ENCODE measurements at places on chromosomes 5 and 9. TPM values are rescaled to one million over a fixed set of nuclear protein-coding genes. Genes with fewer than 3 reads are reported as not detected.

Gene FOCAD
- total RNA-seq: 57.0 TPM

Gene C9orf50
- 1.8 TPM for total RNA-seq

DNA sequence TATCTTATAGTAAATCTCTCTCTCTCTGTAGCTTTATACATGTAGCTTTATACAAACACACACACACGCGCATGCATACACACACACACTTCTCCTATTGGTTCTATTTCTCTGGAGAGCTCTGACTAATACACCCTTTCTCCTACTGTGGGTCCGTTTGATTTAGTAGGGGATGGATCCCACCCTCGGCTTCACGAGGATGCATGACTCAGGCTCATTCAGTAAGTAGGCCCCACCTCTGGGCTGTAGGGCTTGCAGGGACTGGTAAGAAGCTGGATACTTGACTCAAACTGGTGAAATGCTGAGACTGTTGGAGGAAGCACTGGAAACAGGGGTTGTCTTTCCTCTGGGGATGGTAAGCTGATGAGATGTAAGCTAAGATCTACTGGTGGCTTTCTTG lies 98.7 kb downstream of the SLC24A2 start:
- no peak for DNase-seq

DNA sequence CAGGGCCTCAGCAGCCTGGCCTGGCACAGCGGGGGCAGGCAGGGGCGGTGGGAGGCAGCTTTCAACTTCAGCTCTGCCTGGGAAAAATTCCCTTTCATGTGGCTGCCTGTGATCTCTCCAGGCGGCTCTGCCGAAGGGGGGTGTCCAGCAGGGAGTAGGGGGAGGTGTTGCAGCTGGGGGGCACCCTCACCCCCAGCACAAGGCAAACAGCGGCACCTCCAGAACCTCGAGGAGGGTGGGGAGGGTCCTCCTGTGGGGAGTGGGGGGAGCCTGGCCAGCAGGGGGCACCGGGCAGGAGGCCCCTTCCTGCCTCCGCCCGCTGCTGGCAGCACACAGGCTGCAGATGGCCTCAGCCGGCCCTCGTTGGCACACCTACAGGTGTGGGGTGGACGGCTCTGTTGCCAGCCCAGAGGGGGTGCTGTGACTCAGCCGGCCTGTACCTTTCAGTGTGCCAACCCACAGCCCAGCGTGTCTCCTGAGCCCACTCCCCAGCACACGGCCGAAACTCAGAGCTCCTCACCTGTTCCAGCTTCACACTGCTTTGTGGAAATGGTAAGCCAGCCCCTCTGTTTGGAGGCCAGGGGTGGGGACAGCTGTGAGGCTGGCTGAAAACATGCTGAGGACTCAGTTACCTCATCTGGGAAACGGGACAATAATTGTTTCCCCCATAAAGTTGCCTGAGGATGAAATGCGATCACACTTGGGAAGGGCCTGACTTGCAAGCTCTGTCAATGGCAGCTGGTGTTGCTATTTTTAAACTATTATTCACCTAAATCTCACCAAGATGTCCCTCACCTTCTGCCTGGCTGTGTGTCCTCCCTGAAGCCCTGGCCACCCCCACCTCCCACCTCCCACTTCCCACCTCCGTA lies 37.0 kb downstream of the CXXC5 start:
- no peak for DNase-seq

Gene IRX2
- 122 TPM for total RNA-seq

DNA sequence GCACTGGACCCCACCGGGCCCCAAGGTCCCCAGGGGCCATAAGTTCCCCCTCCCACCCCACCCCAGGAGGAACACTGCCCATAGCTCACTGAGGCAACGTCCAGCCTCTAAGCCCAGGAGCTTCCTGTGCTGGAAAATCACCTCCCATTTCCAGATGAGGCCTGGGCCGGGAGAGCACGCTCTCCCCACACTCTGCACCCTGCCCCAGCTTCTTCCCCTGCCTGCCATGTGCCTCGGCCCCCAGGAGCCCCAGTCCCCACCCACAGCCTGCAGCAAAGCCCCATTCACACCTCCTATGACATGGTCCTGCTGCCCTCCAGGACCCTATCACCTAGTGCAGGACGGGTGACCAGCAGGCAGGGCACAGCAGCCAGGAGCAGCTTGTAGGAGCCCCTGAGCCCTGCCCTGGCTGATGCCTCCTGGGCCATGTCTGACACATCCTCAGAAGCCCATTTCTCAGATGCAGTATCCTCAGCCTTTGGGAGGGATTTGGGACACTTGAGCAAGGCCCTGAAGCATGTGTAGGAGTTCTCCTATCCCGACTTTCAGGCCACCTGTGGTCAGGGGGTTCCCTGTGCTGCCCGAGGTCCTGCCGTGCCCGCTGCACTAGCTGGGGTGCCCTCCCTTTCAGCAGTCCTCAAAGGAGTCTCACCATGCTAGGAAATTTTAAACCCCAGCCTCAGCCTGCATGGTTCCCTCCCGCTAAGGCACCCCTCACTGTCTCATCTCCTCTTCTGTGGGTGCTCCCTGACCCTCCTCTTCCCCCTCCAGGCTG lies 119.4 kb upstream of the FOXD4L5 start:
- no peak for DNase-seq

Gene LYSMD3
- 11.1 TPM for total RNA-seq

Gene DRD1
- total RNA-seq: 3.1 TPM

Gene GABRA6
- total RNA-seq: not detected

GRCh38 chr5:139177809-139178588 lies 20.2 kb downstream of the SIL1 start:
- no peak for DNase-seq

GRCh38 chr5:14745753-14746152 lies 81.2 kb downstream of the OTULIN start:
- DNase-seq: no peak

Gene SPINK4
- total RNA-seq: 7.8 TPM

Gene GRK6
- 62.1 TPM for total RNA-seq

DNA sequence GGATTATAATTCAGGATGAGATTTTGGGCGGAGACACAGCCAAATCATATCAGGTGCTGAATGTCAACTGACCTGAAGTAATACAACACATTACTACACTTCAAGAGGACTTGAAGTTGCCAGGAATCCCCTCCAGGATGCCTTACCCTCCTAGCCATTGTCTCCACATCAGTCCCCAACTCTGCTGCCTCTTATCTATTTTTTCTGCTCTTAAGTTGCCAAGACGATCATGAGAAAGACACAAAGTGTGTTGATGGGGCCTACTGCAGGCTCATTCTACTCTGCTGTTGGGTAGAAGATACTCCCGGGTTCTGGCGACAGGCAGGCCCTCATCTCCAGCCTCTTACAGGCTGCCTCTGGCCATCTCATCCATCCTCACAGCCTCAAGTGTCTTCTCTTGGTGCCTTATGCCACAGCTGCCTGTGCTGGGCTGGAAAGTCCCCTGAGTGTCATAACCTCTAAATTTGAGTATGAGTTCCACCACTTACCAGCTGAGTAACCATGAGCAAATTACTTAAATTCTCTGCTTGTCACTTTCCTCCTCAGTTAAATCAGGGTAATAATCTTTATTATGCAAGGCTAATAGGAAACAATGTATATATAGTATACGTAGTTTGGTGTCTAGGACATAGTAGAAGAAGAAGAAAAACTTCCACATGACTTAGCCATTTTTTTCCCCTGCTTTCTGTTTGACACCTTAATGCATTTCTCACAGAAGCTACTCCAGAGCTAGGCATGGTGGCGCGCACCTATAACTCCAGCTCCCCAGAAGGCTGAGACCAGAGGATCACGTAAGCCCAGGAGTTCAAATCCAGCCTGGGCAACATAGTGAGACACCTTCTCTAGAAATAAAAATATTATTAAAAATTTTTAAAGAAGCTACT lies 73.0 kb upstream of the SNX2 start:
- DNase-seq: no peak

- no peak for DNase-seq
Measured at GRCh38 chr5:131957721-131958441, 12.4 kb upstream of the MEIKIN start.

Gene MEIKIN
- total RNA-seq: not detected

DNA sequence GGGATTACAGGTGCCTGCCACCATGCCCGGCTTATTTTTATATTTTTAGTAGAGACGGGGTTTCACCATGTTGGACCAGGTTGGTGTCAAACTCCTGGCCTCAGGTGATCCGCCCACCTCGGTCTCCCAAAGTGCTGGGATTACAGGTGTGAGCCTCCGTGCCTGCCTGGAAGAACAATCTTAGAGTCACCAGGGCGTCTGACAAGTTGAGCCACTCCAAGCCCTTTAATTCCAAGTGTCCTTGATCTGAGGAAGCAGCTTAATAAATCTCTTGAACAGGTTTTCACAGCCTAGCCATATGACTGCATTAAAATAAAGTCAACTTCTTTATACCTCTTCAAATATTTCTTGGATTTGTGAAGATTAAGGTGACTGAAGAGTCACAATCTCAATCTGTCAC lies 31.5 kb downstream of the SLC44A1 start:
- no peak for DNase-seq

Gene ANKDD1B
- not detected for total RNA-seq

DNA sequence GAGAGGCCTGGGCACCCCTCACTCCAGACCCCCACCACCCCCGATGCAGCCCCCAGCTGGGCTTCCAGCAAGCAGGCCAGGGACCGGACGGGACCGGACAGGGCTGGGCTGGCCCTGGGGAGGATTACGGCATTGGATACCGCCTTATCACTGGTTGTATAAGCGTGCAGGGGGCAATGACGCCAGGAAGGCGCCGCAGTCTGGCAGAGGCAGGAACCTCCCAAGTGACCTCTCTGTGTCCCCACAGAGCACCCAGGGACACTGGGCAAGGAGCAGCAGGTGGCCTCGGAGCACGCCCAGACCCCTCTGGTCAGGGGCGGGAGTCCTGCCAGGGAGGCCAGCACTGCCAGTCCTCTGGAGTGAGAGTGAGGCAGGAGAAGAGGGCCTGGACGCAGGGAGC lies 723 bp upstream of the LCN15 start:
- DNase-seq: no peak

Gene CD72
- total RNA-seq: 1.4 TPM

GRCh38 chr5:5638211-5638610 lies 215.7 kb downstream of the ICE1 start:
- DNase-seq: peak; percentile 70

Gene IFNA2
- total RNA-seq: not detected

DNA sequence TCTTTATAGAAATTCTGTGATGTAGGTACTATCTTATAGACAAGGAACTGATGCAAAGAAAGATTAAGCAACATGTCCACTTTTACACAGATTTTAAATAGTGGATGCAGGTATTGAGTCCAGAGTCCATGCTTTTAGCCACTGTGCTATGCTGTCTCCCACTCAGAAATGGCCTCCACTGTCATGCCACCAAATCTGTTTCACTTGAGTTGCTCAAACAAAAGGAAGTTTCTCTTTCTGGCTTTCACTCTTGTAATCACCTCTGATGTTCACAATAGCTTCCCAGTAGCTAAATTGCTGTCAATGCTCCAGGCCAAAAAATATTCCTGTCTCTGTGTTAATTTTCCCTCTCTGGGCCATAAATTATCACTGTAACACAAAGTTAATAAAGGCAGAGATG lies 77.0 kb upstream of the RASA1 start:
- DNase-seq: no peak

GRCh38 chr5:77770293-77771005 lies 5.7 kb downstream of the TBCA start:
- no peak for DNase-seq

DNA sequence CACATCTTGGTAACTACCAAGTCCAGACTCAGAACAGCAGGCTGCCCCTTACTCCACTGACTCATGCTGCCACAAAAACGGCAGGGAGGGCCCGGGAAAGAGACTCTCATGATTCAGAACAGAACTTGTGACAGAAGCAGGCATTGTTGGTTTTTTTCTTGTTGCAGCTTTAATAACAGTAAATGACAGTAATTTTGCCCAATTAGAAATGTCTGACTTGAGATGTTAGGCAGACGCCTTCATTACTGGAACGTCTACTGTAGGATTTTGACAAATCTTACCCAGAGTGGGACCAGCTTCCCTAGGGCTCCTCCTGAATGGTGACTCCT lies 77.9 kb downstream of the SEMA5A start:
- DNase-seq: peak; percentile 76

Gene IL7R
- total RNA-seq: not detected

Gene SPOCK1
- 2.6 TPM for total RNA-seq

GRCh38 chr5:67206929-67207328 lies 10.3 kb upstream of the CD180 start:
- no peak for DNase-seq

Gene DOCK8
- total RNA-seq: not detected

Gene SCGB3A2
- not detected for total RNA-seq

GRCh38 chr5:68734781-68735180 lies 359.0 kb upstream of the SLC30A5 start:
- no peak for DNase-seq

Gene ROPN1L
- 1.3 TPM for total RNA-seq

GRCh38 chr5:87155106-87155505 lies 112.6 kb upstream of the RASA1 start:
- no peak for DNase-seq

Gene SET
- 335 TPM for total RNA-seq

DNA sequence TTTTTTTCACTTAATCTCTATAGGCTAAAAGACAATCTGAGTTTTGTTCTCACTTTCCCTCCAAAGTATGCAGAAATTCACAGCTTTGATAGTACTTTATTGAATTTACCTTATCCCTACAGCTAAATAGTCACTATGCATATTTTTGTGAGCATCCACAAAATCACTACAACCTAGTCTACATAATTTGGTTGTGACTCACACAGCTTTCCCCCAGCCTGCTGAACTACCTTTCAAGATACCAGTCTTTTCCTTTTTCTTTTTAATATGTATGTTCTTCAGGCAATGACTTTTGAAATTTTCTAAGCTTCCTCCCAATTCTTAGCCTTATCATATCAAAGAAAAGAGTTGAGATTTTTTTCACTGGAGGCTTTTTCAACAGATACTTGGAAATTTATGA lies 347.3 kb upstream of the CDH6 start:
- no peak for DNase-seq

GRCh38 chr5:41621420-41621819 lies 111.0 kb upstream of the PLCXD3 start:
- DNase-seq: no peak
